SIG-M5 (cell line): ENCODE measurements at places on chromosomes 6 and 20.
A peak's percentile ranks its signal among the peaks of the same experiment; 100 is the strongest.

- no peak for DNase-seq
These were observed 248.1 kb upstream of the OPRM1 start for GRCh38 chr6:153790876-153791473.

DNA sequence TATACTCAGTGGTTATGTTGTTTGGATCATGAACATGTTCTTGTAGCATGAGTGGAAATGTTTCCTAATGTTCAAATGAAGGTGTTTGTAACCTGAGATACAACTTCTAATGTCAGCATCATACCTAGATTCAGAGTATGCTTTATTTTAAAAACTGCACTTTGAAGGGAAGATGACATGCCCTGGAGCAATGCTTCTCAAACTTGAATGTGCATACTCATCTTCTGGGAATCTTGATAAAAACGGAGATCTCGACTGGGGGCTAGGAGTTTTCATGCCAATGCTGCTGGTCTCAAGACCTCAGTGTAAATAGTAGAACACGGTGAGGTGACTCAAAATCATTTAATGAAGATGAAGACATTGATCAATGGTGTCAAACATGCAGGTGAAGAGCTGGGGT, 440.0 kb upstream of the NOX3 start:
- DNase-seq = no peak

DNA sequence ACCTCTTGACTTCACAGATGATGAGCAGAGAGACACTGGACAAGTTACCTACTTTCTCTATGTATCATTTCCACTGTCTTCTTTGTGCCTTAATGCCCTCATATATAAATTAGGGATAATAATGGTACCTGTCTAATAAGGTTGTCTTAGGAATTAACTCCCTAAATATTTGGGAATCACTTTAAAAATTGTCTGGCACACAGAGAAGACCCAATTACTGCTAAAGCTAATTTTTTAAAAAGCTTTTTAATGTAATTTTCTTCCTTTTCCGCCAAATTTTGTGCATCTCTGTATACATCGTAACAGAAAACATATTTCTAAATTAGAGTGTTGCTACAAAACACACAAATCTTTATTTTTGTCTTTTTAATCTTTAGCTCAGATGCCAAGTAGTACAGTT, 816.8 kb upstream of the ADGRB3 start:
- DNase-seq = no peak

DNA sequence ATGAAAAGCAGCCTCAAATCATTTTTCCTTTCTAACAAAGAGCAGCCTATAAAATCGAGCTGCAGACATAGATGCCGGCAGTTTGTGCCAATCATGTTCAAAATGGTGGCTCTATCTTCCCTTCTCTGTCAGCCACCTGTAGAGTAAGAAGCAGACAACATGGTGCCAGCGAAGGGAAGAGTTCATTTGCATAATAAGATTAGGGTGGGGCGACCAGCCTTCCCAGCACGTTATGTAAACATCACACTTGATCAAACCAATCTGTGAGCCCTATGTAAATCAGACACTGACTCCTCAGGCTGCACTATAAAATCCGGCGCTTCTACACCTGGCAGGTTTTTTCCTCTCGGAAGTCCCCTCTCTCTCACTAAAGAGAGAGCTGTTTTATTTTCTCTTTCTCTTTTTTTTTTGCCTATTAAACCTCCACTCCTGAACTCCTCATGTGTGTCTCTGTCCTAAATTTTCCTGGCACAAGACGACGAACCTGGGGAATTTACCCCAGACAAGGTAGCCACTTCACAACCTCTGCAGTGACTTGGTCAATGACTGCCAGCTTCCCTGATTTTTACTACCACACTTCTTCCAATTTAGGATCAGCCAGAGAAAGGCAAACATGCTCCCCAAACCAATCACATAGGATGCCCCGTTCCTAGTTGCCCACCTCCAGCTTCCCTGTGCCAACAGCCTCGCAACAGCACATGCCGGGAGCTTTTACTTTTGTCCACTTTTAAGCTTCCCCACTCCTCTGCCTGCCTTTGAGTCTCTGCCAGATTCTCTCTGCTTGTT, 12.9 kb downstream of the TPMT start:
- no peak for DNase-seq

DNA sequence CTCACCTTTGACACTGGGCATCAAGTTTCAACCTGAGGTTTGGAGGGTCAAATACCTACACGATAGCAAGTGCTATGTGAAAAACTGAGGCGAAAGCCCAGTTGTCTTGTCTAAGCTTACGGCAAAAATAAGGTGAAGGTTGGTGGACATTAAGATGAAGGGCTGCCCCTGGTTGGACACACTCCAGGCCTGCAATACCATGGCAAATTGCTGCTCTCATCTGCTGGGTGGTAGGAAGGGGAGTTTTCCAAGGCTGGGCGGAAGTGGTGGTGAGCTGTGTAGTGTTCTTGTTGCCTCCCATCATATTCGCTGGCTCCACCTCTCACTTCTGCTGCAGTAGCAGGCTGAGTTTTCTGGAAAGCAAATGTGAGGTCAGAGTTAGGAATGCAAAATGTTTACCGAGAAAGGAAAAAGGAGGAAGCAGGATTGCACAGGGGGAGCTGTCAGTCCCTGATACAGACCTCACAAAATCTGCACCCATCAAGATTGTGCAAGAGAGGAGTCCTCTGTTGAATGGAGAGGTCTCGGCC, 33.7 kb downstream of the SCP2D1 start:
- DNase-seq = no peak

GRCh38 chr20:51236421-51236820, 213.5 kb upstream of the KCNG1 start:
- DNase-seq = no peak

- DNase-seq = no peak
These were observed 2.2 kb upstream of the NINL start for GRCh38 chr20:25587536-25587935.

- DNase-seq = no peak
These were observed 4.1 kb downstream of the TTBK1 start for GRCh38 chr6:43247114-43247999.

DNA sequence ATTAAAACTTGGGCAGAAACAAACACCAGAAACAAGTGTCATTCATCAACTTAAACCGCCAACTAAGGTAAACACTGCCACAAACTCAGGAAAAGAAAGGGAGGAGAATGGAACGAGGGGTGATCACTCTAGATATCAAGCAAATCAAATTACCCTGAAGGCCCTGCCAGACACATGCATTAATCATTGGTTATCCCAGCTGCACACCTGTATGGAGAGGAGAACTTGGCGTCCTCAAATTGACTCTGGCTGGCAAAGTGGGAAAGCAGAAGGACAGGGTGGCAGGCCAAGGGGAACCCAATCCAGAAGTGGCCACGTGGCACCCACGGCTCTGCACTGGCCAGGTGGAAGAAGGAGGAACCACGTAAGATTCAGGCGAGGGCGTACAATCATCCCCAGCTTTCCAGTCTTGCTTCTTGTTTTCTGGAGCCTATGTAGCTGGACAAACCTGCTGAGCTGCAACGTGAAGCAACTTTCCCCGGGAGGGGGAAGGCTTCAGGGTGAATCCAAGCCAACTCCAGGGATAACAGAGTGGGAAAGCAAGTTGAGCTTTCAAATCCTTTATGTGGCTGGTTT, 156.2 kb upstream of the JARID2 start:
- peak; percentile 27 for DNase-seq
